HEK293T (cell line): ENCODE measurements at places on chromosomes 3 and 15.

DNA sequence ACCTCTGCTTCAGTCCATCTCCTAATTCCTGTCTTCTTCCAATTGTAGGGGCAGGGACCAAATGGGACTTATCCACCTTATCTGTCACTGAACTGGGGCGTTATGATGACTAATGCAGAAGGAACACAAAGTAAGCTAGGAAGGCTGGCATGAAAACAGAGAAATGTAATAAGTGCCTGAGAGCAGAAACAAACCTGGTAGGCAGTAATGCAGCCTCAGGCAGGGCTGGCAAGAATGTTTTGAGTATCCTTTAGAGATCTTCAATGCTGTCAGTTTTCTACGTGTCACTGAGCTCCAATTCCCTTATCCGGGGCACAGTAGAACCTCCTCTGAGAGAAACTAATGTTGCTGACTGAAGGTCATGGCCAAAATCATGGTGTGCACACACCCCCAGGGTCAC, 246.2 kb upstream of the TBL1XR1 start:
- no peak for DNase-seq

- DNase-seq, result no peak
Observed at GRCh38 chr3:147373301-147373700, 33.0 kb downstream of the ZIC4 start.

GRCh38 chr3:143445118-143445517, 325.5 kb downstream of the CHST2 start:
- no peak for DNase-seq

GRCh38 chr15:28117432-28117990, 18.4 kb upstream of the OCA2 start:
- no peak for DNase-seq

DNA sequence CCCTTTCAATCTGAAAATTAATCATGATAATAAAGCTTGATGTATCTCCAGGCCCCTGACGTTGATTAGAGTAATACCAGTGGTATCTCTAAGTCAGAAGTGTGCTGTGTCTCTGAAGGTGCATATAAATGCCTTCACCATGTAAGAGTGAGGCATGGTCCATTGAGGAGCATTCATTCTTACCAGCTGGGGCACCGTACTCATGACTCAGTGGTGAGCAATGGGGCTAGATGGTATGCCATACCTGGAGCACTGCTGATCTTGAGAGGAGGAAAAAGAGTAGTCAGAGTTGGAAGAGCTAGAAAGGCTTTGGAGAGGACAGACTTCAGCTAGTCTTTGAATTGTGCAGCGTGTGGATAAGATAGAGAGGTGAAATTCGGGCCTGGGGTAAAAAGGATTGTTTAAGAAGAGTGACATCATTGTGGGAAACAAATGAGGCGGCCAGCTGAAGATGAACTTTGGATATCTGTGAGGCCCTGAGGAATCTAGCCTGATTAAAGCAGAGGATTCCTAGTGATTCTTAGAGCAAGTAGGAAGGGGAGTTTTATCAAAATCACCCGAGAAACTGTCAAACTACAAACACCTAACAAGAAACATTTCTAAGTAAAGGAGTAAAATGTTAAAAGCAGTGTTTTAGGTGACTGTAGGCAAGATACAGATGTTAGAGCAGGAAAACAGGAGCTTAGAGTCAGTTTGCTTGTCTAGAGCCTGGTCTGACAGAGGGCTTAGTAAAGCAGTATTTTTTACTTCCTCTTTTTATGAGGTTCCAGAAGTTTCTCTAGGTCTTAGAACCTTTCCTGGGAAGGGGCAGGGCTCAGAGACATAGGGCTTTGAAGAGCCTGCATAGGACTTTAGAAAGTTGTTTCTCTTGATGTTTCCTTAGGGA, 13.6 kb downstream of the TMOD3 start:
- DNase-seq, result no peak

DNA sequence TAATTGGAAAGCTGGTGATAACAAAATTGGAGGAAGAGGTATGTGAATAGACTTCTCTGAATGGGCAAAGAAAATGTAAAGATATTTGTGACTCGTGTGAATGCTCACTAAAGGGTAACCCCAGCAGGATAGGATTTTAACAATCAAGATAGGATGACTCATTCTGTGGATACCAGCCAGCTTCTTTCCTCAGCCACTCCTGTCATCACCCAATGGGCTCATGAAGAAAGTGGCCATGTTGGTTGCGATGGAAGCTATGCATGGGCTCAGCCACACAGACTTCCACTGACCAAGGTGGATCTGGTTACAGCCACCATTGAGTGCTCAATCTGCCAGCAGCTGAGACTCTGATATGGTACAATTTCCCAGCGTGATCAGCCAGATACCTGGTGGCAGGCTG, 40.9 kb downstream of the STRIT1 start:
- no peak for DNase-seq

DNA sequence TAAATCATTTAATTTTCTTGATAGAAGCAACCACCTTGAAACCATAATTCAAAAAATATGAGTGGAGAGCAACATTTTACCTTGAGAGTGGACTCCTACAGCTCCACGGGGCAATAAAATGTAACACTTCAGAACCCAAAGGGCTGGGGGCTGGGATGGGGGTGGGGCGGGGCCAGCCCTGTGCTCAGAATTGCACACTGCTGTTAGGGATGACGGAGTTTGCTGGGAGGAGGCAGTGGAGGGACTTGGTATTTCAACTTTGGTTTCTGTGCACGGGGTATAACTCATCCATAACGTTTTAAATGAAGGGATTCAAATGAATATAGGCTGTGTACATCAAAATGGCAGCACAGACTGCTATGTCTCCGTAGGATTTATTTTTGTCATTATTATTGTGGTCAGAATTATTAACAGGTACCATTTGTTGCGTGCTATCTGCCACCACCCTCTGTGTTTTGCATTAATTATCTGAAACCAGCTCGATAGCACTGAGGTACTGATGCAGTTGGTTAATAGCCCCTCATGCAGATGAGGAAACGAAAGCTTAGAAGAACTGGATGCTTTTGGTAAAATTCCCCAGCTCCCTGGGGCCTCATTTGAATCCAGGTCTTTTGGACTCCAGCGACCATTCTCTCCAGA, 29.4 kb upstream of the WNT5A start:
- peak; percentile 62 for DNase-seq

- DNase-seq, result no peak
Observed at GRCh38 chr3:101202640-101203039, 117.7 kb downstream of the IMPG2 start.

DNA sequence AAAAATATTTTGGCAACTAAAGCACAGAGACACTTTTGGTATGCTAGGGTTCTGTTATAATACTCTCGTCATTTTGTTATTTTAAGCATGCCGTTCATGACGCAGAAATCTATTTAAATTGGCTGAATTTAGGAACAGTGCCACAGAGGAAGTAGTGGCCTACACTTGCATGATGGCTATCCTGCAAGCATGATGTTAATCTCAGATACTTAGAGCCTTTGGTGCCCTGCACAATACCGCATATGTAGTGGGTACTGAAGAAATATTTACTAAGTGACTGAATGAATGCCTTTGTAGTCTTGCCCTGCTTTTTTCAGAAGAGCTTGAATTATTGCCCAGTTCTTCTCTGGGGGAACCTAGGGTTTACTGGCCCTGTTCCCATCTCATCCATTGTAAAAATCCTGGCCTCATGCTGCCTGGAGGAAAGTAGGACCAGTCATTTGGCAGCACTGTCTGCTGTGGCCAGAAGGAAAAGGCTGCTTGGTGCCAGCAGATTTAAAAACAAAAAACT, 79.0 kb downstream of the SERPINI1 start:
- DNase-seq, result no peak

GRCh38 chr3:43817064-43817463, 126.3 kb downstream of the ABHD5 start:
- no peak for DNase-seq

DNA sequence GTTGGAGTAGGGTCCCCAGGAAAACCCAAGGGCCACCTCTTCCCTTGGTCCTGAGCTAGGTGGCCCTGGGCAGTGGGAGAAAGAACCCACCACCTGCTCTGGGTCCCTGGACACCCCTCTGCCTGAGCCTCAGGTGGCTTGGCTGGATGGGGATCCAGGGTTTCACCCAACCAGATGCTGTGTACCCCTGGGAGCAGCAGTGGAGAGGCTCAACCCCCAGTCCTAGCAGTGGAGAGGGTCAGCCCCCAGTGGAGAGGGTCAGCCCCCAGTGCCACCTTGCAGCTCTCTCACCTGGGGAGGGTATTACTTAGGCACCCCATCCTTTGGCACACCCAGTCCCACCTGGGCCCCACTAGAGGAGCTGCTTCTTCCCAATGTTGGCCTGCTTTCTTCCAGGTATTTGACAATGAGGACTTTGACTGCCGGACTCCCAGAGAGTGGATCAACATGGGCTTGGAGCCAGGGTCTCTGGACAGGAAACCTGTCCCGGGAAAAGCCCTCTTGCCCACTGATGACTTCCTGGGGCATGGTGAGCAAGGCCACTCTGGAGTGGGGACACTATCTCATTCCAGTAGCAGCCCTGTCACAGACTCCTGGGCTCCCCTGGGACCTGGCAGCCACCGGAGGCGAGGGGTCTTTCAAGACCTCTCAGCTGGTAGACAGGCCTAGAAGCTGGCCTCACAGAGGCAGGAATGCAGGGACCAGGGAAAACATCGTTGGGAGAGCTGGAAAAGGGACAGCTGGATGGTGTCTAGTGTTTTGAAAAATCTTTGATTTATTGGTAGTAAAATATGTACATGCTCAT, 11.6 kb downstream of the DNAH1 start:
- no peak for DNase-seq

- DNase-seq, result no peak
Observed at GRCh38 chr3:14146381-14147065, 21.7 kb downstream of the TMEM43 start.

DNA sequence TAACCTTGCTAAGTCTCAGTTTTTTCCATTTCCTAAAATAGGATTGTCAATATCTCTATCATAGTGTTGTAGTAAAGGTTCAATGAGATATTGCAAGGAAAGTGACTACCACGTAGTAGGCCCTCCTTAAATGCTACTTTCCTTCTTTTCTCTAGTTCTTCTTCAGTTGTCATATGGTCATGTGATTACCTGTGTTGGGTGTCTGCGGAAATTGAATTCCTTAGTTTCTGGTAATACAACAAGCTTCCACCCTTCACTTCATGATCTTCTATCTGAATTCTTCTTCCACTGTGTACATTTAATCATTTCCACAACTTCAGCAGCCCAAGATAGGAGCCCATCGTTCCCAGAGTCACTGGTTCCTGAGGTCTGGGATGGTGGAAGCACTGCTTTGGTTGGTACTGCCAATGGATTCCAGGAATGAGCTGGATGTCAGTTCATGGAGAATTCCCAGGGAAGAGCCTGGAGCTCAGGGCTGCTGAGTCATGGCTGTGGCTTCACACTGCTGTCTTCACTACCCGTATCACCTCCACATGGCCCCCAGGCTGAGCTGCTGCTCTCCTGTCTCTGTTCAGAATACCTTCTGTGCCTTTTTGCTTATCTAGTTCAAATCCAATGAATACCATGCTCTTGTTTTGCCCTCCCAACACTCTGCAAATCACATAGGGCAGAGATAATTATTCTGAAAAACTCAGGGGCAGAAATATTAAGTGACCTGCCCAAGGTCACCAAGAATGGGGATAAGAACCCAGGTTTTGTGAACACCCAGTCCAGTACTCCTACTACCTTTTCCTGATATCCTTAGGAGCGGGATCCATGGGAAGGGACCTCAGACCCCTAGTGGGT, 98.6 kb downstream of the RPL39L start:
- no peak for DNase-seq

GRCh38 chr15:92091155-92091734, 237.7 kb downstream of the SLCO3A1 start:
- DNase-seq, result peak; percentile 66

DNA sequence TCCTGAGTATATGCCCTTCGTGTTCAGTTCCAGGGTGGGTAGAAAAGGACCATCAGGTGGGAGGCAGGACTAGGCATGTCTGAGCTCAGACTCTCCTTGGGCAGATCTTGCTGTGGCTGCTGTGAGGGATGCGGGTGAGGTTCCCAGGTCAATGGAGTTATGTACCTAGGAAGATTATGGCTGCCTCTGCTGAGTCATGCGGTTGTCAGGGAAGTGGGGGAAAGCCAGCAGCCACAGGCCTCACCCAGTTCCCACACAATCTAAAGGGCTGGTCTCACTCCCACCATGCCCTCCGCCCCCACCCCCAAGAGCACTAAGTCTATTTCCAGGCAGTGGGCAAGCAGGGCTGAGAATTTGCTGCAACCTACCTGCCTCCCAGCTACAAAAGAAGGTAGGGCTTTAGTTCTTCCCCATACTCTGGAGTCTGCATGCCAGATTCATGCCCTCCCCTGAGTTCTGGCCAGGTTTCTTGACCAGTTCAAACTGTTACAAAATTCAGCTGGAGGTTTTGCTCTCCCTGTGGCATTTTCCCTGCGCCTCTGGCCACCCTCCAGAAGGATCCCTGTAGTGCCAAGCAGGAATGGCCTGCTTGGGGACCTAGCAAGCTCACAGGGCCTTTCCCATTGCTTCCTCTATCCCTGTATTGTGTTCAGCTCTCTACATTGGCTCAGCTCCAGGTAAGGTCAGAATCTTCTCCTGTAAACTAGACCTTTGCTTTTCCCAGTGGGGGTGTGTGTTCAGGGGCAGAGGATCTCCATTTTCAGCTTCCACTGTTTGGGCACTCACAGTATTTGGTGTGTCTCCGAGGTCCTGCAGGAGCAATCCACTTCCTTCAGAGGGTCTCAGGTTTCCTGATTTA, 12.7 kb upstream of the TMCO5A start:
- DNase-seq, result no peak

- no peak for DNase-seq
Observed at GRCh38 chr3:107845380-107846278, 245.2 kb downstream of the CD47 start.

DNA sequence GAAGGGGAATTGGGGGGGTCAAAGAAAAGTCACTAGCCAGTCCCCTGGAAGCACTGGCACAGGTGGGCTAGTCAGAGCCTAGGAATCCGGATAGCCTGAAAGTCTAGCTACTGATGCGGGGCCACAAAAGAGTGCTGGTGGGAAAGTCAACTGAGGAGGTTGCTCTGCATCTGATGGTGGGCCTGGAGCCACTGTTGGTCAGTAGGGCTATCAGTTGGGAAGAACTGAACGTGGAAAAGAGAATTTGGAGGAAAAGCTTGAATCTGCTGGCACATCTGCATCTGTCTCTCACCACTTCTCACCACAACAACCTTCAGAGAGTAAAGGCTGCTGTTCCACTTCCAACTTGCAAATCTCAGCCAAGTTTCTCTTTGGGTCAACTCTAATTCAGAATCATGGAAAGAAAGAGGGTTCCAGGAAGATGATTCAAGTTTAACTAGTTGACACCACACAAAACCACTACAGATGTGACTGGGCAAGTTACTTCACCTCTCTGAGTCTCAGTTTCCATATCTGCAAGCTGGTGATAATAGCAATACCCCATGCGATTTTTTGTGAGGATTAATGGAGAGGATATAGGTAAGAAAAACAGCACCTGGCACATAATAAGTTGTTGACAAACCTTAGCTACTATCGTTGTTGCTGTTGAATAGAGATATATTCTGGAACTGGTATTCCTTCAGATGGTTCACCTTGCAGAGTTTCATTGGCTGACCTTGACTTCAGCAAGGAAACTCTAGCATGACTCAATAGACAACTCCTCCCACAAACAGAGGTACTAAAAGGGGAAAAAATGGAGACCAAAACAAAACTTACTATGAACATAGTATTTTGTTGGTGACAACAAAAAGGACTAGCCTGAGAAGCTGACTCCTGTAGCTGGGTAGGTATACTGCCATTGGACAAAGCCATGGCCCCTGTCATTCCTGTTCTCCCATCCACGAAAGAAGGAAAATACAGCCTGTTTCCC, 280.2 kb upstream of the STT3B start:
- DNase-seq, result no peak
